ENCODE measurements at places on chromosomes 11 and 22.
A peak's percentile ranks its signal among the peaks of the same experiment; 100 is the strongest.

- no peak for DNase-seq
Observed at GRCh38 chr11:21398195-21398594, 728.8 kb downstream of the NELL1 start.

- no peak for DNase-seq
Observed at GRCh38 chr22:37982938-37983859, 1.2 kb downstream of the SOX10 start.

DNA sequence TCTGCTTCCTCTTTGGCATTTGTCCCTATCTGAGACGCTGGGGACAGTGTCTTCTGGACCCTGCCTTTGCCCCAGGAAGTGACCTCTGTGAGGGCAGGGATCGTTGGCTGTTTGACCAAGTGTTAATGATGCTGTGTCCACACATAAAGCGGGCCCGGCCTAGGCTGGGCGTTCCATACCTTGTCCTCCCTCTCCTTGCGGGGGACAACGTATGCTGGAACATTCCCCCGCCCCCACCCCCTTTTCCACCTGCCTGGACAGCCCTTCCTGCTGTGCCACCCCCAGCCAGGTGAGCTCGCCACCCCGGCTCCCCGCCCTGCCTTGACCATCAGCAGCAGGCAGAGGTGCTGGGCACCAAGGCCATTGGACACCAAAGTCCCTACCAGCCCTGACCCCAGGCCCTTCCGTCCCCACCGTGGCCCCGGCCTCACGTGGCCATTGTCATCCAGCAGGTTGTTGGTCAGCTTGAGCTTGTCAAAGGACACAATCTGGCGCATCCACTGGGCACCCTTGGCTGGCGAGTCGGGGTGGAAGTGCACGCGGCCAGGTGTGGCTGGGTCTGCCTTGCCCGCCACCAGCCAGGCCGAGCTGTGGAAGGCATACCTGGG, 4.1 kb upstream of the NUDT8 start:
- DNase-seq: peak; percentile 15

- DNase-seq: no peak
Observed at GRCh38 chr22:44351685-44352377, 39.1 kb upstream of the SHISAL1 start.

DNA sequence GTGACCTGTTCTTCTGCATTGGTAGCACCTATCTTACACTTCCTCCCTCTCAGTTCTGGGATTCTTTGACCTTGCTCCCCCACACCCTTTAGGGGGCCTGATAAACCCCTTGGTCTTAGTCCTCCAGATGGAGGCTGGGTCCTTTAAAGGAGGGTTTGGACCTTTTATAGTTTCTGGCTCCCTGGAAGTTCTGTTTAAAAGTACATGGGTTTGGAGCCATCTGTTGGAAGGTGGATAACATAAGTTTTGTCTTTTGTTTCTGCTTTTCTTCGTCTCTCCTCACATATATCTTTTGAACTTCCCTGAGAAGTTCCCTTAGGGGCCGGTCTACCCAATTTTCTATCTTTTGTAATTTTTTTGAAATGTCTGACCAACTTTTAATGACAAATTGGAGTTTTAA, 17.9 kb upstream of the HYLS1 start:
- DNase-seq: no peak

DNA sequence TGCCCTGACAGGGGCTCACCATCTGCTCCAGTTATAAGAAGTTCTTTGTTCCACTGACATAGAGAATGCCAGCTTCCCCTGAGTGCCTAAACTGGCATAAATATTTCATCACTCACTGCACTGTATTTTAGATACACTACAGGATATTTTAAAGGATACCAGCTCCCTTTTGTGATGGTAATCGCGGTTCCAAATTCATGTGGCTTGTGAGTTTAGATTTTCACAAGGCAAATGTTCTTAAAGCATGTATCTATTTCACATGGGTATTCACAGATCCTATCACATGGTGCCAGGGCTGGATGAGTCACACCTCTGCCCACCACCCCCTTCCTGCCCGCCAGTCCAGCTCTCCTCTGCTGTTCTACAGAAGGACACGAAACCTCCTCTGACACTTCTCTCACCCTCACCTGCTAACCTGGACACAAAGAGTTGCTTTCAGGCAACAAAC, 105.5 kb downstream of the KCNC1 start:
- no peak for DNase-seq

GRCh38 chr11:8227156-8228152, 36.2 kb downstream of the LMO1 start:
- DNase-seq: no peak

DNA sequence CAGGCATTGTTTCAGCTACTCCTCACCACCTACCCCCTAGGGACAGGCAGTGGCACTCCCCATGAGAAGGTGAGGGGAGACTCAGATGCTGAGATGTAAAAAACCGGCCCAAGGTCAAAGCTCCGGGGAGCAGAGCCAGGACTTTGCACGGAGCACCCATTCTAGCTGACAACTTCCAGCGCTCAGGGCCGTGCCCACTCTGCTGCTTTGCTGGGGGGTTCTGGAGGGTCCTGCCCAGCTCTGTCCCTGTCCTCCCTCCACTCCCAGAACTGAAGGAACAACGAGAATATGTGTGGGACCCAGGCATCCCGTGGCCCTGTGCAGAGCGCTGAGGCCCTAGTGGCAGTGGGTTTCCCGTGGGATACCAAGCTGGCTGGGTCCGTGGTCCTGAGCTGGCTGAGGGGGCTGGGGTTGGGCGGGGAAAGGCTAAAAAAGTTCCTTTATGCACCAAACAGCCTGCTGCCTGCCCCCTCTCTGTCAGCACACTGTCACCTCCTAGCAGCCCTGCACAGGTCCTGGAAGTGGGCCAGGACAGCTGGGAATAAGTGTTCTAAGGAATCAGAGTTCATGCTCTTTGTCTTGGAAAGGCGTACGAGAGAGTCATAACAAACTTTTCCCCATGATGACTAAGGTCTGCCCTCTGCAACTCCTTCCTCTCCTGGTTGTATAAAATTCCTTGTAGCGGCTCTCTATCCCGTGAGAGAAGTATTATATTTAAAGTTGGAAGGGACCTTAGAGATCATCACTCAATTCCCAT, 1.9 kb downstream of the MS4A10 start:
- no peak for DNase-seq

DNA sequence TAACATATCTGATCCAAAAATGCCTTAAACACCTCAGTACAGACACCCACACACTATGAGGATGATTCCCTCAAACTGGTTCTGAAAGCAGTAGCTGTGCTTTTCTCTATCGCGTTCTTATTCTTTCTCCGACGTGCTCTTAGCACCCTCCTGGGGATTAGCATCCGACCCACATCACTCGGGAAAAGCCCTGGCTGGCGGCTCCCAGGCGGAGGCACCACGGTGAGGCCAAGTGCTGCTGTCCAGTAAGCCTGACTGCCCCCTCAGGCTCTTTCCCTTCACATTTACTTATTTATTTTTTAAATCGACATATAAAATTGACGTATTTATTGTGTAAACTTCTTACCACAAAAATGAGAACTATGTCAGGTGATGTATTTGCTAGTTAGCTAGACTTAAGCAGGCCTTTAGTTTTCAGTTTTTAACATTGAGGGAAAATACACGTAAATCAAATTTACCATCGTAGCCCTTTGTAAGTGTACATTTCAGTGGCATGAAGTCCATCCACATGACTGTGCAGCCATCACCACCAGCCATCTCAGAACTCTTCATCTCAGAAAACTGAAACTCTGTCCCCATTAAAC, 19.2 kb downstream of the TBX1 start:
- DNase-seq: peak; percentile 14

DNA sequence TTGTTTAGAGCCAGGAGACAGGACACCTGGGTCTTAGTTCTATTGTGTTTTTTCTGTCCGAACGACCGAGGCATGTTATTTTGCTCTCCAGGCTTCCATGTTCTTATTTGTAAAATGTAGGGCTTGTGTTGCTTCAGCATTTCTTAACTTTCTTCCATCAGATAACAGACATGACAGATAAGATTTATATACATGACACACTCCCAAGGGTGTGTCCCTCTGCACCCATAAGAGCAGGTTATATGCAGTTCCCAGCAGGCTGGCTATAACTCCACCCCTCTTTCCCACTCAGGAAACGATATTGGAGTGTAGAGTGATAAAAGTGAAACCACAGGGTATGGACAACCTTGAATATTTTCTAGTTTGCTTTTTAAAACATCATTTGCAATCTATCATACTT, 65.8 kb downstream of the APIP start:
- no peak for DNase-seq

- DNase-seq: no peak
Observed at GRCh38 chr11:89490981-89491690, at the start of gene NOX4. Gene NOX4, minus strand, starts transcription at chr11:89491375. Its CDS starts 129 bp downstream, at chr11:89491246.

- no peak for DNase-seq
Observed at GRCh38 chr11:5129457-5129877, 8.7 kb downstream of the OR52A5 start.

- no peak for DNase-seq
Observed at GRCh38 chr11:64037027-64037634, 1.4 kb downstream of the FLRT1 start.

DNA sequence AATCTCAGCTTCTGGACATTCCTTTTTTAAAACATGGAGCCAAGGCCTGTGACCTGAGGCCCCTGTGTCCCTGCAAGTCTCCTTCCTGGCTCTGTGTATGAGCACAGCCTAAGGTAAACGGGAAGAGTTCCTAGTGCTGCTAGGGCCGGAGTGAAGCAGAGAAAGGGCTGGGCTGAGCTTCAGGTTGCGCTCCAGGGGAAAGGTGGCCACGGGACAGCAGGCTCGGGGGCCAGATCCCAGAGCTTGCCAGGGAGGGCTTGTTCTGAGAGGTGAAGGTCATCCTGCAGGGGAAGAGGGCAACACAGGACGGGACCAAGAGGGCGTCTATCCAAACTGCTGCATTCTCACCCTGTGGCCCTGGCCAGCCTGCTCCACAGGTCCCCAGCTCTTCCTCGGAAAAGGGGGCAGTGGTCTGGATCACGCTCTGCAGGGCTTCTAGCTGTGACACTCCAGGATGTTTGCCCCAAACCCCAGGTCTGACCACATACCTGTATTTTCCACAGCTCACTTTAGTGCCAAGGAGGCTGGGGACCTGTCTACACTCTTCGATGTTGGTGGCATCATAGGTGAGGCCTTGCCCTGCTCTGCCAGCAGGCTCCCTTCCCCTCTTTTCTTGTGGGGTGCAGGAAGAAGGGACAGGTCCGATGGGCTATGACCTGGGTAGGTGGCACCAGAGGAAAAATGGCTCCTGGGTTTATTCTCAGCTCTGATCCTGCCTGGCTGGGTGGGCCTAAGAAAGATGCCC, 20.4 kb downstream of the SLC37A2 start:
- DNase-seq: no peak

- DNase-seq: no peak
Observed at GRCh38 chr11:377174-377865, 8.0 kb downstream of the B4GALNT4 start.

DNA sequence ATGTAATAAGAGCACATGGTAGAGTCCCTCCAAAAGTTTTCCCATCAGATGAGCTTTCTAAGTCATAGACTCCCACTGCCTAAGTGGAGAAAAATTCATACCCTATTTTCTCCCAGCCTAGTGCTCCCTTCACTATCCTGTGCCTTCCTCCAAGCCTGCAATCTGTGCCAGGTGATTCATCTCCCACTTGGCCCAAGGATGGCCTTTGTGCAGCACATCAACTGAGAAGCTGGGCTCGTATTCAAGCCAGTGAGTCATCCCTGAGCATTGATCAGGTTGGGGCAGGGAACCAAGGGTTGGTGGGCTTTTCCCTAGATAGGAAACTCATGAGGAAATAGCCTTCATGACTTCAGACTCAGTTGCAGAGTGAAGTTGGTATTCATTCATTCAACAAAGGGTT, 64.6 kb downstream of the PANX1 start:
- DNase-seq: no peak

- DNase-seq: no peak
Observed at GRCh38 chr11:85863855-85864254, 8.7 kb downstream of the CCDC83 start.

GRCh38 chr11:12100429-12100828, 10.0 kb upstream of the MICAL2 start:
- no peak for DNase-seq

DNA sequence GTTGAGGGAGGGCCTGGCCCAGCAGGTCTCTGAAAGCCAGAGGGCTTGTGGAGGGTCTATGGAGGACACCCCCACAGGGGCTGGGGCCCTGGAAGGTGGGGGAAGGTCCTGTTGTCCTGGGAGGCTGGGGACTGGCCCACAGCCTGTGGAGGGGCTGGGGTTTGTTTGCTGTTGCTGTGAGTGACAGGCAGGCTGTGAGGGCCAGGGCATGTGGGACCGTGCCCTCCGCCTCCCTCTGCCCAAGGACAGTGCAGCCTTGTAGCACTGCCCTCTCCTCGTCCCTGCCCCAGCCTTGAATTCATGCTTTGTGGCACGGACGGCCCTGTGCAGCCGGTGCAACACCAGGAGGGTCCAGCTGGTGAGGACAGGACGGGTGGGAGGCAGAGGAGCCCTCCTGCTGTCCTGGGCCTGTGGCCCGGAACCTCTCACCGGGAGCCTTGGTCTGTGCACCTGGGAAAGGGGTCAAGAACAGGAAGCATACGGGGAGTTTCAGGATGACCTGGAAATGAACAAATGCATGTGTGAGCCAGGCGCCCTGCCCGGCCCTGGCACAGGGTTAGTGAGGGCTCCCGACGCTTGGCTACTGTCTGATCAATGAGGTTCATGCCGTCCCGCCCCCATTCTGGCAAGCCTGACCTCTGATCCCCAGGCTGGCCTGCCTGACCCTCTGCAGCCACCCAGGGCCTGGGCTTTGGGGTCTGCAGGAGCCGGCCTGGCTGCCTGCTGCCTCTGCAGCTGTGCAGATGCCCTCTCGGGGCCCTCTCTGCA, 37.4 kb upstream of the PRODH start:
- no peak for DNase-seq

DNA sequence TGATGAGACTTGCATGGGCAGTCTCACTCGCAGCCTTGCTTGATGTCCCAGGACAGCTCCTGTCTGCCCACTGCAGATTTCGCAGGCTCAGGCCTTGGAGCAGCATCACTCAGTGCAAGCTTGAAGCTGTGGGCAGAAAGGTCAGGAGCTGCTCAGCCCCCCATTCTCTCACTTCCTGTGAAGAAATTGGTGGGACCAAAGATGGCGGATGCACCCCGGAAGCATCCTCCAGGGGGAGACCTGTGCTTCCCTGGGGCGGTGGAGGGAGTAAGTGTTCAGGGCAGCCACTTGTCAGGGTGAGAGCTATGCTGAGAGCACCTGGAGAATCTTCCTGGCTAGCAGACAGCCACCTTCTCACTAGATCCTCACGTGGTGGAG, 11.3 kb downstream of the PLAAT2 start:
- DNase-seq: peak; percentile 25
